CD4-positive, alpha-beta T cell treated with Interleukin-12 subunit alpha and Interleukin-12 subunit beta, for 1 hour (primary cell): ENCODE measurements at places on chromosomes 1 and 21.
A peak's percentile ranks its signal among the peaks of the same experiment; 100 is the strongest.

DNA sequence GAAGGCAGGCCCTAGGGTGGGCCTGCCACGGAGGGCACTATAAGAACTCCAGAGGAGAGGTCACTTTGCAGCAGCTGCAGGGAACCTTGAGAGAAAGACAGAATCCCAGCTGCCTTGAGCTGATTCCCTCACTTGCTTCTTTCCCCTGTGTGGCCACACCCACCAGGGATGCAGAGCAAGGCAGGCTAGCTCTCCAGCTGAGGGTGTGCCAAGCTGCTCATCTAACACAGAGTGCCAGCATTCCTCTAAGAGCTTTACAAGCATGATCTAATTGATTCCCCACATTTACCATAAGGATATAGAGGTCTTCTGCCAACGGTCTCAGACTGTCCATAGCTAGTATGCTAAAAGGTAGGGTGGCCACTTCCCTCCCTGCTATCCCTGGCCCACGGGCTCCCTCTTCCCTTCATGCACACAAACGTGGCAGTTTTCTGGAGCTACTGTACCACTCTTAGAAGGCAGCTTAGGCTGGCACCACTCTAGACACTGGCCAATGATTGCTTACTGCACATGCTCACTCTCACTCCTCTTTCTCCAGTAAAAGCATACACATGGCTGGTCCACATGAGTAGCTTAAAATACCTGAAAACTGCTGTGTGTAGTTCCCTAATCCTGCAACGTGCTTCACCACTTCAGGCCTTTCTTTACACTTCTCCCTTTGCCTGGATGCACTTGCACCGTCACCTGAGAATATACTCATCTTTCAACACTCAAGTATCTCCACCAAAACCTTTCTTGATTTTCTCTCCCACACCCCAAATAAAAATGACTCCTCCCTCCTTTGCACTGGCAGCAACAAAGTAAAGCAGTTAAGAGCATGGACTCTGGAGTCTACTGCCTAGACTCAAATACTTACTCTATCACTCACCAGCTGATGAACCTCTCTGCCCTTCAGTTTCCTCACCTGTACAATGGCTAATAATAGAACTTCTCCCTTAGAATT, 57.7 kb downstream of the DMAP1 start:
- no peak for DNase-seq

- no peak for DNase-seq
These were observed 8.5 kb downstream of the C1orf141 start for GRCh38 chr1:67126111-67126746.

GRCh38 chr1:54645806-54646676, 4.5 kb downstream of the MROH7 start:
- DNase-seq: no peak

DNA sequence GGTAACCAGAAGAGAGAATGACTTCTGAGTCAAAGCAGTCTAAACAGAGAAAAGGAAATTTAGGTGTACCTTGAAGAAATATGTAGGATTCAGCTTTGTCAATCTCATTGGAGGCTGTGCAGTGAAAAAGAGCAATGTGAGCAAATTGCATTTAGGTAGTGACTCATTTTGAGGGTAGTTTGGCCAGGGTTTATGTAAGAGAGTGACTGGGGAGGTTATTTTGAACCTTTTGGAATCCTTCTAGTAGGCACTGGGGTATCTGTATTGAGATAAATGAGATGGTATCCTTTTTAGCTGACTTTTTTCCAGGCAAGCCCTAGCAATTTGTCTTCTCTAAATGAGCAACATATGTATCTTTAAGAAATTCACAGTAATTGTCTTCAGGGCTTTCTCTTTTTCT, 95.9 kb downstream of the DISP1 start:
- DNase-seq: no peak

- no peak for DNase-seq
These were observed 9.1 kb downstream of the SLC30A2 start for GRCh38 chr1:26036756-26037281.

GRCh38 chr1:16217061-16217785, 4.8 kb upstream of the ARHGEF19 start:
- peak; percentile 97 for DNase-seq

DNA sequence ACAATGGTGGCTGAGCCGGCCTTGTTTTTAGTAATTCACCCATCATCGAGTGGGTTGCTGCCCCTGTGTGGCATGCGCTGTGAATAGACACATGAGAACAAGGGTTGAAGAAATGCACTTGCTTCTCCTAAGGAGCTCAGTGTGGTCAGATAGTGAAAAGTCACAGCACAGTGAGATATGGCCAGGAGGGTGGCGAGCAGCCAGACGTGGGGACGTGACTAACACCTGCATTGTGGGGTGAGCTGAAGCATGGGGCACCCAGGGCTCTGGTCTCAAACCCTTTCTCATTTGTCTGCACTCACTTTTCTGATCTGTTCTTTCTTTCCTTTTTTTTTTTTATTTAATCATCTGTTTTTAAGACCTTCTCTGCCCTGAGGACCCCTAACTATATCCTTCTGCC, 13.5 kb downstream of the MTARC1 start:
- DNase-seq: no peak

GRCh38 chr1:23394181-23394580, 24.5 kb upstream of the ZNF436 start:
- no peak for DNase-seq

DNA sequence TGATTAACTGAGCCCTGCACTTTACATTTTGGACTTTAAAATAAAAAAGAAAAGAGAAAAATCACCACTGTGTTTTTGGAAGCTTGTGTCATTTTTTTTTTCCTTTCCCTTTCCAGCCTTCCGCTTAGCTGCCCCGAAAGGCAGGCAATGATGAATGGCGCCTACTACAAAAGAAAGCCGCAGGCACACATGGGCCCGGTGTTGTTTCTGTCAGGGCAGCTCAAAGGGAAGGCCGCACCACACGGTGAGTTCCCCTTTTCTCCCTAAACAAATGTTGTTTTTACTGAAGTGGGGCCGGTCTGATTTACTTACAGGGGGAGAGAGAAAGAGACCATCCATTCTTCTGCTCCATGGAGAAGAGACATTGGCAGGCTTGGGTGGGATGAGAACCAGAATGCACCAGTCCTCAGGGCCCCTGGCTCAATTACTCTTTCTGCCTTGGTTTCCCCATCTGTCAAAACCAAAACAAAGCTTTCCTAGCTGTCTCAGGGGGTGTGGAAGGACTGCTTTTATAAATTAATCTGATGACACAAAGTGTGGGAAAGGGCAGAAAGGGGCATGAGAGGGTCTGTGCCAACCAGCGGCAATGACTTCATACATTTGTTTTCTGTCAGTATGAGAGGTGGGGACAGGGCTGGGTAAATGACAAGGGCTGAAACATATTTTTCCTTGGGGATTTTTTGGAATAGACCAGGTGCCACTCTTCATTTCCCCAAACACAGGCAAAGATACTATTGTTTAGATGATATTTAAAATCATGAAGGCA, 91.4 kb upstream of the PLXNA2 start:
- DNase-seq: no peak

DNA sequence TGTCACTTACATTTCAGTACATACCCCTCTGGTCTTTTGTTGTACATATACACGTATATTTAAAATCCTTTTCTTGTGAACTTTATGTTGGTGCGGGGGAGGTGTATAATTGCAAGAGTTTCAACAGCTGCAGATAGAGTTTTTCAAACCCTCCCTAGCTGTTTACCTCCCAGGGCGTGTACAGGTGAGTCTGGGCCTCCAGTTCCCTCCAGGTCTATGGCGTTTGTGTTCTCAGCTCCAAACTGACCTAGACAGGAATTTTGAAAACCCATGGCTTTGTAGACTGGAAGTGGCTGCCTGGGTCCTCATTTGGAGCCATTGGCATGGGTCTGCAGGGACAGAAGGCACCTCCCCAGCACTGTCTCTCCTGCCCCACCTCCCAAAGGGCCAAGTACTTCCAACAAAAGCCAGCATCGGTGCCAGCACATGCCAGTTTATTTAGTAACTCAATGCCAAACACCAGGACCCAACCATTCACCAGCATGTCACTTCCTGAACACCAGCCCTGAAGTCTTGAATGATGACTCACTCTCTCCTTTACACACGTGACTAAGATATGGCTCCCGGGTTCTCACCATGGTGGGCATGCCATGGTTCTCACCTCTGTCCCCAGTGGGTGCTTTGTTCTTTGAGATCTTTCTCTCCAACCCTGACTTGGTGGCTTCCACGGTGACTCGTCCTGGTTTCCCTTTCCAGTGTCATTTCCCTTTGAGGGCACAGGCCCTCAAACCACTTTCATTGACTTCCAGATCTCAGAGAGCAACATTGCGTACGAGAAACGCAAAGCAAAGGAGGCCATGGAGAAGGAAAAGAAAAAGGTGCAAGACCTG, 57.3 kb upstream of the EFHD2 start:
- DNase-seq: peak; percentile 40

DNA sequence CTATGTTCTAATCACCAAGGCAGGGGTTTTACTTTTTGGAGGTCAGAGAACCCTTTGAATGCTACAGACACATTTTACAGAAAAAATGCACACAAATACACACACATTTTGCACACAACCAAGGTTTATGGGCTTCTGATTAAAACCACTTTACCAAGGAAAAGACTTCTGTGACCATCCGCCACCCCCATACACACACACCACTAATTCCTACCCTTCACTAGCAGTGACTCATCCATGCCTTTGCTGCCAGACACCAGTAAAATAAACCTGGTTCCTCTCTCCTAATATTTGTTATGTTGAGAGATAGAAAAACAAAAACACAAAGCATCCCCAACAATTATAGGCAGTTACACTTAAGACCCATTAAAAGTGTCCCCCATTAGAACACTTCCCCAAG, 12.9 kb downstream of the PIGM start:
- no peak for DNase-seq

GRCh38 chr21:45919593-45919992, 62.0 kb upstream of the COL6A1 start:
- DNase-seq: no peak

- DNase-seq: no peak
These were observed 2.4 kb upstream of the B4GALT3 start for GRCh38 chr1:161179698-161180097.

- DNase-seq: no peak
These were observed 51.3 kb upstream of the KRTAP11-1 start for GRCh38 chr21:30932686-30933085.

DNA sequence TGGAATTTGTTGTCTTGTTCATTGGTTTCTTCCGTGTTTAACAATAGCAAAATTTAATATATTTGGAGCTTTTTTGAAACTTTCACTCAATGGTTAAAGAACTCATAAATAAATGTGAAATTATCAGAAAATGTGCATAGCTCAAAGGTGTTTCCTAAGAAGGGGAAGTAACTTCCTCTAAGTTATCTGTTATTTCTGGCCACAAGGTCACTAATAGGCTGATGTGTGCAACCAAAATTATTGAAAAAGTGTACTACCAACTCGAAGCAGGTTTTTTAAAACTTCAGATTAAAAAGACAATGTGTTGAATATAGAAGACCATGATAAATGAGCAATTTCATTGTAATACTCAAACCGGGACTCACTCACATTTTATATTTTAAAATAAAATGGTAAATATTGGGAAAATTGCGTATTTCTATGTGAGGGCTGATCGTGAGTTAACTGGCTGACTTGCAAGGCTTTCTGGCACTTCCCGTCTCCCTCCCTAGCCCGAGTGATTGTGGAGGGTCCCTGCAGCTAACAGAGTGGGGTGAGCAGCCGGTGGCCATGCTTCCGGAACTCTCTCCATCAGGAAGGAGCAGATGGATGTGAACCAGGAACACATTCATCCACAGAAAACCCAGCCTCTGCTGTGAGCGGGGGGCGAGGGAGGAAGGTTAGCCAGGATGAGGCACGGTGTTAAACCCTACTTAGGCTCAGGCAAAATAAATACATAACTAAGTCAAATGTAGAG, 96.9 kb downstream of the ERG start:
- no peak for DNase-seq

DNA sequence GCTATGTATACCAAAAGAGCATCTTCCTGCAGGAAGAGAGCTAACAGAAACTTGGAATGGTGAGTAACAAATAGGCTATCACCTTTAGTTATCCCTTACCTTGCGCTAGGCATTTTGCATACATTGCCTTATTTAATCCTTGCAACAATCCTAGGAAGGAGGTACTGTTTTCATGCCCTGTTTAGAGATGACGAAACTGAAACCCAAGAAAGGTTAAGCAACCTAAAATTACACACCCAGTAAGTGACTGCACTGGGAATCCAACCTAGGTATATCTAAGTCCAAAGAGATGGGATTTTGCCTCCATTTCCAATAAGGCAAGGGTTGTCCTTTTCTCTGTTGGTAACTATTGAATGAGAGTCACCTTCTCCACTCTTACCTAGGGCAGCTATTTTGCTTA, 144.5 kb downstream of the TM2D1 start:
- DNase-seq: no peak

- DNase-seq: no peak
These were observed 1.2 kb downstream of the RUSC1 start for GRCh38 chr1:155321639-155322503.

- DNase-seq: no peak
These were observed 647.3 kb upstream of the ADAMTS5 start for GRCh38 chr21:27614231-27614630.

GRCh38 chr21:36479415-36480402, at the start of gene CLDN14:
TSS of gene CLDN14 (minus strand) at chr21:36480122. CDS start at chr21:36461695, 18,427 bp downstream.
- DNase-seq: no peak

DNA sequence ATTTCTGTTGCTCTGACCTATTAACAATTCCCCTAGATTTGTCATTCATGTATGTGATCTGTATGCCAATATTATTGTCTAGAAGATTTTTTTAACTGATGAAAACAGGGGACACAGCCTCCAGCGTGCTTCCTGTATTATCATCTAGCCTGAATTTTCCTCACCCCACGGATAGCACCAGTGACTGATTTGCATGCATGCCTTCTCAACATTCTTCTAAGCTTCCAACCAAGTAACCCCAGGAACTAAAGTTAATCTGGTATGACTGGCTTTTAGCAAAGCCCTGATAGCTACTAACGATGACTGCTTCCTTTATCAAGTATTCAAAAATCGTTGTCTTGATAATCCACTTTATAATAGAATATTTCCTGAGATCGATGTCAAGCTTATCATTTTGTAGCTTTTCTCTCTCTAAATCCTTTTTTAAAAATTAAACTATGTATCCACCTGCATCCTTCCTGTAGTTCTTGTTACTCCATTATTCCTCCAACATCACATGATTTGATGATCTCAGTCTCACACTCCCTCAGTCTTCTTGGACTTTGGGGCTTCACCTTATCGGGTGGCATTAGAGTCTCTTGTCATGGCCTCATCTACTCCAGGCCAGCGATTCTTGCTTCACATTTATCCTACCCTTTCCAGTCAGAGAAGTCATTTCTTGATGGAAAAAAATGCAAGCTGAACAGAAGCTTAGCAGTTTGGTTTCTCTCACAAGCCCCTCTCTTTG, 19.0 kb downstream of the BCAR3 start:
- DNase-seq: no peak

- no peak for DNase-seq
These were observed 68.1 kb downstream of the EDEM3 start for GRCh38 chr1:184686540-184686939.

DNA sequence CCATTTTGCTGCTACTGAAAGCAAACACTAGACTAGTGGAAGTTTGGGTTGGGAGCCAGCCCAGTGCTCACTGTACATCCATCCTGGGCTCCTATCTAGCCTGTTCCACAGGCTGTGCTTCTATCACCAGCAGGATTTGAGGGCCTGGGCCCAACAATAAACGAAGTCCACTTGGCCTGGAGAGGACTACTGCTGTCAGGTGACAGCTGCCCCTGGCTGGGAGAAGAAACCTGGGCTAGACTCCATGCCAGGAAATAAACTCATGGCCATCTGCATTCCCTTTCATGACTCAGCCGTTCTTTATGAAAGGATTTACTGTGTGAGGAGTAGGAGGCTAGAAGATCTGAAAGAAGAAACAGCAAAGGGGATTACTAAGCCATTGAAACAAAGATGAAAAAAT, 35.5 kb downstream of the COLGALT2 start:
- DNase-seq: no peak
